ENCODE measurements at places on chromosomes 16 and 17.

GRCh38 chr16:14061732-14062259, 9.3 kb upstream of the MRTFB start:
- no peak overlapping the region for H3K4me3 ChIP-seq
- peaks cover 2% of the 10 kb centered on the region for H3K27me3 ChIP-seq
- H3K36me3 ChIP-seq = no peaks in the 10 kb centered on the region
- H3K27ac ChIP-seq = no peak overlapping the region
- H3K4me1 ChIP-seq = no peaks in the 10 kb centered on the region
- DNase-seq = no peak

DNA sequence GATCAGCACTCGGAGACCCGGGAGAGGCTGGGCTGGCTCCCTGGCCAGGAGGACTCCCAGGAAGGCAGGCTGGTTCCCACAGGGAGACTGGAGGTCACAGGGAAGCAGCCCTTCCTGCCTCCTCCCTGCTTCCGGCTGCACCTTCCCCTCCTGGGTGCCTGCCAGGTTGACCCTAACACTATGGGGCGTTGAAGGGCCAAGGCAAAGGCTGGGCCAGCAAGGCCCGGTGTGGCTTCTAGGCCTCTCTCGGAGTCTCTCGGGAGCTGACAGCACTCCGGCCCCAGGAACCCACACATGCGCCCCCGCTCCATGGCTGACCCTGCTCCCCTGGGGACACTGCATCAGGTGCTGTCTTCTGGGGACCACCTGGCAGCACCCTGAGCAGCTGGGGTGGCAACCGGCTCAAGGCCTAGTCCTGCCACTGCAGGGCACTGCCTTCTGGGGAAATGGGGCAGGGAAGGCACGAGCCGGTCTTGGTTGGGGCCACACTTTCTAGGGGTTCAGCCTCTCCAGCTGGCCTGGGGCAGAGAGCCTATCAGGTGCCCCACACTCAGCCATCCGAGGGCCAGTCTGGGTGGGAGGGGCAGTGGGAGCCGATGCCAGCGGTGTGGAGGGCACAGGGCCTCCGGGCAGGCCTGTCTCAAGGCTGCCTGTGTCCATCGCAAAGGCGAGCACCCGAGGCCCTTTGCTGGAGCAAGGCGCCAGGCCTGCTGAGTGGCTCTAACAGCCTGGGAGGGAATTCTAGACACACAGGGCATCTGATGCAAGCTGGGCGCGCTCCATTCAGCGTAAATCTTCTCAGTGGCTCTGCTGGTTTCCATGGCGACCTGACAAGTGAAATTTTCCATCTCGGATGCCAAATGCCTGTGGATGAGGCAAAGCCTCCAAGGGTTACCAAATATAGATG, 5.6 kb upstream of the MTSS2 start:
- H3K27ac ChIP-seq = peak overlapping the region; percentile 71
- H3K27me3 ChIP-seq = peaks cover 3% of the 10 kb centered on the region
- no peaks in the 10 kb centered on the region for H3K36me3 ChIP-seq
- peak overlapping the region; percentile 78 for H3K4me3 ChIP-seq

GRCh38 chr17:62670202-62670821, 42.8 kb downstream of the MRC2 start:
- H3K27me3 ChIP-seq = no peaks in the 10 kb centered on the region
- DNase-seq = no peak
- no peaks in the 10 kb centered on the region for H3K36me3 ChIP-seq
- peak overlapping the region; percentile 19 for H3K27ac ChIP-seq
- H3K4me1 ChIP-seq = peaks cover 9% of the 10 kb centered on the region

GRCh38 chr16:75476817-75477216, 12.3 kb upstream of the TMEM170A start:
- H3K36me3 ChIP-seq = peaks cover 7% of the 10 kb centered on the region
- peaks cover 2% of the 10 kb centered on the region for H3K4me1 ChIP-seq
- no peak overlapping the region for H3K4me3 ChIP-seq
- H3K27me3 ChIP-seq = no peaks in the 10 kb centered on the region
- H3K27ac ChIP-seq = peak overlapping the region; percentile 35

DNA sequence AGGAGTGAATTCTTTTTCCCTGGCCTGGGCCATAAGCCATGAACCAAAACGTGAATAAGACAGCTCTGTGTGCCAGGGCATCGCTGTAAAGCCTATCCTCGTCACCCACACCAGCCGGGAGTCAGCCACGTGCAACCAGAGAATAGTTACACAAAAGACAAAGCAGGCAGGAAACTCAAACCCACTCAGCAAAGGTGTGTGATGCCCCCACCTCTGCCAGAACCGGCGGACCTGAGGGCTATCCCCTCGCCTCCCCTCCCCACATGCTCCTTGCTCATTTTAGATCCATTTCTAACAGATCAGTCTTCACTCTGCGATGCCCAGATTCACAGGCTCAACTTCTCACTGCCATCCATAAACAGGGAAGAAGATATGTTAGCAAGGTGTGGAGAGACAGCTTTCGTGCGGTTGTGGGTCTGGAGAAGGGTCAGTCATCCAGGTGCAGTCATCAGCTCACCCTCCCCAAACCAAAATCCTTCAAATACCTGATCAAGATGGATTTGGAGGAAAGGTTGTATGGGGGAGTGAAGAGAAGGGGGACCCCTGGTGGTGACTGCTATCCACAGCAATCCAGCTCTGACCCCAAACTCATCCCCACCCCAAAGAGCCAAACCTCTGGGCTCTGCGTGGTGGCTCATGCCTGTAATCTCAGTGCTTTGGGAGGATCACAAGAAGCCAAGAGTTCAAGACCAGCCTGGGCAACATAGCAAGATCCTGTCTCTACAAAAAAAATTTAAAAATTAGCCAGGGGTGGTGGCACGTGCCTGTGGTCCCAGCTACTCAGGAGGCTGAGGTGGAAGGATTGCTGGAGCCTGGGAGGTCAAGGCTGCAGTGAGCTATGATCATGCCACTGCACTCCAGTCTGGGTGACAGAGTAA, 219.2 kb downstream of the C16orf78 start:
- no peaks in the 10 kb centered on the region for H3K27me3 ChIP-seq
- no peak overlapping the region for H3K4me3 ChIP-seq
- DNase-seq = peak; percentile 45
- no peaks in the 10 kb centered on the region for H3K36me3 ChIP-seq
- no peak overlapping the region for H3K27ac ChIP-seq
- H3K4me1 ChIP-seq = peaks cover 47% of the 10 kb centered on the region

GRCh38 chr17:65228734-65229620, 91.8 kb downstream of the RGS9 start:
- peak overlapping the region; percentile 83 for H3K27ac ChIP-seq
- H3K4me3 ChIP-seq = no peak overlapping the region
- DNase-seq = no peak
- peaks cover 37% of the 10 kb centered on the region for H3K4me1 ChIP-seq
- no peaks in the 10 kb centered on the region for H3K36me3 ChIP-seq

GRCh38 chr16:23754594-23755483, at the start of gene CHP2:
CHP2 (plus strand) TSS chr16:23755026; CDS start chr16:23755050, 24 bp downstream.
- H3K36me3 ChIP-seq = no peaks in the 10 kb centered on the region
- H3K4me1 ChIP-seq = no peaks in the 10 kb centered on the region
- peaks cover 63% of the 10 kb centered on the region for H3K27me3 ChIP-seq
- H3K27ac ChIP-seq = no peak within 1 kb of the TSS
- no peak within 1 kb of the TSS for H3K4me3 ChIP-seq
- no peak for DNase-seq

DNA sequence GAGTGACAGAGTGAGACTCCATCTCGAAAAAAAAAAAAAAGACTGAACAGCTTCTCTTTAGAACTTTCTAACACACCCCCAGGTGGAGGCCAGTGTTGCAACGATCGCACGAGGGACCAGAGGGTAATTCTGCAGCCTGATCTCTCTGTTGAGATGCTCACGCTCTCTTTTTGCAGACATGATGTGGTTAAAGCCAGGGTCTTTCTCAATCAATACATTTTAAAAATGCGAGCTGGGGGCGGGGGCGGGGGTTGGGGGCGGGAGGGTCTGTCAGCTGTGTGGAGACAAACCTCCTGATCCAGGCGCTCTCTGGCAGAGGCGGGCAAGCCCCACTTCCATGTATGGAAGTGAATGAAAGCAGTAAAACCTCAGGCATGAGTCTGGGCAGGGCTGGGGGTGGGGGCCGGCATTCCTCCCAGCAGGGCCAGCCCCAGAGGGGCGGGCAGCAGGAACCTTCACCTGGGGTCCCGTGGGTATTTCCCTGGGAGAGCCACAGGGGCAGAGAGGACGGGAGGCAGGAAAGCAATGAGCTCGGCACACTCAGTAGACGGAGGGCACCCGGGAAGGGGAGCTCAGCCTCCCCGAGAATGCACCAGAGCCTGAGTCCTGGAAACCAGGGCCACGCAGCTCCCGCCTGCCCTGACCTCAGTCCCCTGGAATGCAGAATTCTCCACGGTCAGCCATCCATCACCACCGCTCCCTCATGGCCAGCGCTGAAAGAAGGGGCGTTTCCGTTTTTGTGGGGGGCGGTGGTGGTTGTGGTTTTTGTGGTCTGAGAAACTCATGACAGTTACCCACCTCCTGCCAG, 28.0 kb downstream of the NXN start:
- no peaks in the 10 kb centered on the region for H3K27me3 ChIP-seq
- peak; percentile 42 for DNase-seq
- H3K4me3 ChIP-seq = peak overlapping the region; percentile 29
- peaks cover 2% of the 10 kb centered on the region for H3K36me3 ChIP-seq
- peaks cover 43% of the 10 kb centered on the region for H3K4me1 ChIP-seq
- H3K27ac ChIP-seq = peak overlapping the region; percentile 93

DNA sequence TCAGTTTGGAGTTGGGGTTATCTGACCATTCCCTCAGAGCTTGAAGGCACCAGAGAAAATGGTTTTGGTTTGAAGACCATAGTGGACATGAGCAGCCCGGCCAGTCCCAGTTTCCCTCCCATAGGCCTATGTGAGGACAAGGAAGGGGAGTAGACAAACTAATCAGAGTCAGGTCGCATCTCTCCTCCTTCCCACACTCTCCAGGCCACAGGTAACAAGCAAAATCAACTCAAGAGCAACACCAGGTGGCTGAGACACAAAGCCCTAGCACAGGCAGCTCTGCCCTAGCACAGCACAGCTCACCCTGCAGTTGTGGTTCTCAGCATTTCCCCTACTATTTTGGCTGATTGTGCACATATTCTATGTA, 7.2 kb downstream of the SUPT4H1 start:
- DNase-seq = no peak
- no peak overlapping the region for H3K27ac ChIP-seq
- H3K36me3 ChIP-seq = peaks cover 17% of the 10 kb centered on the region

GRCh38 chr17:72359811-72360210, 239.0 kb downstream of the SOX9 start:
- no peaks in the 10 kb centered on the region for H3K27me3 ChIP-seq
- no peak for DNase-seq
- H3K36me3 ChIP-seq = no peaks in the 10 kb centered on the region
- H3K4me3 ChIP-seq = no peak overlapping the region

DNA sequence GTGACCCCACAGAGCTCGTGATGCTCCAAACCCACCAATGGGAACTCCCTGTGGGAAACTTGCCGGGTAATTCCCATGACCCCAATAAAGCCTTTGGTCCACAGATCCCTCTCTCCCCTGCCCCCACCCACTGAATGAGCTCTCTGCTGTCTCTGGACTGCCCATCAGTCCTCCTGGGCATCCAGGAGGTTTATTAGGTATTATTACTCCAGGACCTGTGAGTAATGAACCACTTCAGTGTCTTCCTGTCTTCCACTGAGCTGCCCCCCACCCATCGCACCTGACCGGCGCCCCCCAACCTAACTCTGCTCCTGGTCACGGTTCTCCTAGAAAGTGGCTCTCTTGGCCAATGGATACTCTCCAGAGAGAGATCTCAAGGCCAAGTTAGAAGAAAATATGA, 28.7 kb upstream of the DNAH17 start:
- no peaks in the 10 kb centered on the region for H3K4me1 ChIP-seq
- H3K36me3 ChIP-seq = no peaks in the 10 kb centered on the region
- no peak overlapping the region for H3K27ac ChIP-seq
- no peak overlapping the region for H3K4me3 ChIP-seq

DNA sequence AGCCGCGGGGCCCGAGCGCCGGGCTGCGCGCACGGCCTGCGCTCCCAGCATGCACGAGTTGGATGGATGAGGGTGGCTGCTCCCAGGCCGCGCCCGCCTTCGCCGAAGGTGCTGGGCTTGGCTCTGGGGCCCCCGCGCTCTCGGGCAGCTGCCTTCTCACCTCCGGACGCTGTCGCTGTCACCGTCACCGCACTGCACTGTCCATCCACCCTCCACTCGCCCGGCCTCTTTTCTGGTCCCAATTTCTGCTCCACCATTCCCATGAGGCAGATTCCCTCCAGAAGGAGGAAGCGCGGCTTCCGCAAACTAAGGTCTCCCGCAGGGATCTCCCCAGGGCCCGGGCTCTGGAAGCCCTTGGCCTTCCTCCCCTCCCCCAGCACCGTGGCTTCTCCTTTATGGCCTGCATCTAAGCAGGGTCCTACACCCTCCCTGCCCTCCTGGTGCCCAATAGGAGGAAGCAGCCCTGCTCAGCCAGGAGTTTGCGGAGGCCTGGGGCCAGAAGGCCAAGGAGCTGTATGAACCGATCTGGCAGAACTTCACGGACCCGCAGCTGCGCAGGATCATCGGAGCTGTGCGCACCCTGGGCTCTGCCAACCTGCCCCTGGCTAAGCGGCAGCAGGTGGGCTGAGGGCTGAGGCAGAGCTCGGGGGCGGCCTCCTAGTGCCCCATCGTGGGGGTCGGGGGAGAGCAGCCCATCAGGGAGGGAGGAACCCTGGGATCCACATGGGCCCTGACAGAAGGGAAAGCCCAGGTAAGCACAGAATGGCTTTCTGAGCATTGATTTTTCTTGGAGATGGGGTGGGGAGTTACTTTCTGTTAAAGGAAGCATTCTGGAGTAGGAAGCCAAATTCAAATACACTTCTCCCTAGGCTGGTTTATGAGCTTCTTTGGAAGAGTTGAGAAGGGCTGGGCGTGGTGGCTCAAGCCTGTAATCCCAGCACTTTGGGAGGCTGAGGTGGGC, 899 bp downstream of the ACE start:
- peaks cover 58% of the 10 kb centered on the region for H3K27me3 ChIP-seq
- no peaks in the 10 kb centered on the region for H3K36me3 ChIP-seq
- H3K4me3 ChIP-seq = peak overlapping the region; percentile 90
- no peak for DNase-seq
- H3K27ac ChIP-seq = no peak overlapping the region

DNA sequence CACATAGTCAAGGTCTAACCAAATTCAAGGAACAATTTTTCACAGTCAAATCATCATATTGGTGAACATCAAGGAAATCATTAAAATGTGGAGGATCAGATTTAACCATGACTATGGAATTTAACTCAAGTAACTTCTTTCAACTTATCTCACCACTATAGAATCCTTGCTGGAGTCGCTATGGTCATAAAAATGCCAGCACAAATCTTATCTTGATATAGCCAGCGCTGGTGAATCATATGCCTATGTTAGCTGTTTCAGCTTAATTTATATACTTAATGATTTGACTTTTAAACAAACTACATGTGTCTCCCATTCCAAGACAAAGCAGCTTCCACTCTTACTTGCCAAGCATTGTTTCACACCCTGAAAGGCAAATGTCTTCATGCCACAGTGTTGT, 416.4 kb downstream of the CDH11 start:
- H3K27me3 ChIP-seq = no peaks in the 10 kb centered on the region
- H3K27ac ChIP-seq = no peak overlapping the region
- H3K4me1 ChIP-seq = no peaks in the 10 kb centered on the region

DNA sequence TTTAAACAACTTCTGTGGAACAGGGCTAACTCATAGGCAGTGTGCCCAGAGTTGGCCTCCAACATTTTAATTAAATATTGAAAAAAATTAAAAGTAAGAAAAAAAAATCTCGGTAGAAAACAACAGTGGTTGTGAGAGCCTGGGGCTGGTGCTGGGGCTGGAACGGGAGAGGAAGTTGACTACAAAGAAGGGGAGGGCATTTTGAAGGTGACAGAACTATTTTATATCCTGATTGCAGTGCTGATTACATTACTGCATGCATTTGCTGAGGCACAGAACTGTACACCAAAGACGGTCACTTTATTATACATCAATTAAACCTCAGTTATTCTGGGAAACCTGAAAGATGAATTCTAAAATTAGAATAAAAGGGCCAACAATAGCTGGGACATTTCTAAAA, 142.5 kb downstream of the PARN start:
- peak overlapping the region; percentile 97 for H3K27ac ChIP-seq
- H3K27me3 ChIP-seq = no peaks in the 10 kb centered on the region
- no peaks in the 10 kb centered on the region for H3K36me3 ChIP-seq
- peak overlapping the region; percentile 36 for H3K4me3 ChIP-seq

Data from neural crest cell (in vitro differentiated cells).